SK-N-DZ (cell line): ENCODE measurements at places on chromosomes 5 and 9.

- no peak for DNase-seq
These were observed 386.0 kb downstream of the SPOCK1 start for GRCh38 chr5:137113161-137113560.

- no peak for DNase-seq
These were observed 65.8 kb upstream of the PDE4D start for GRCh38 chr5:59959330-59959729.

GRCh38 chr9:110101531-110102161, 106.3 kb downstream of the C9orf152 start:
- DNase-seq: no peak

- DNase-seq: no peak
These were observed 86.8 kb downstream of the MELK start for GRCh38 chr9:36659500-36659899.

DNA sequence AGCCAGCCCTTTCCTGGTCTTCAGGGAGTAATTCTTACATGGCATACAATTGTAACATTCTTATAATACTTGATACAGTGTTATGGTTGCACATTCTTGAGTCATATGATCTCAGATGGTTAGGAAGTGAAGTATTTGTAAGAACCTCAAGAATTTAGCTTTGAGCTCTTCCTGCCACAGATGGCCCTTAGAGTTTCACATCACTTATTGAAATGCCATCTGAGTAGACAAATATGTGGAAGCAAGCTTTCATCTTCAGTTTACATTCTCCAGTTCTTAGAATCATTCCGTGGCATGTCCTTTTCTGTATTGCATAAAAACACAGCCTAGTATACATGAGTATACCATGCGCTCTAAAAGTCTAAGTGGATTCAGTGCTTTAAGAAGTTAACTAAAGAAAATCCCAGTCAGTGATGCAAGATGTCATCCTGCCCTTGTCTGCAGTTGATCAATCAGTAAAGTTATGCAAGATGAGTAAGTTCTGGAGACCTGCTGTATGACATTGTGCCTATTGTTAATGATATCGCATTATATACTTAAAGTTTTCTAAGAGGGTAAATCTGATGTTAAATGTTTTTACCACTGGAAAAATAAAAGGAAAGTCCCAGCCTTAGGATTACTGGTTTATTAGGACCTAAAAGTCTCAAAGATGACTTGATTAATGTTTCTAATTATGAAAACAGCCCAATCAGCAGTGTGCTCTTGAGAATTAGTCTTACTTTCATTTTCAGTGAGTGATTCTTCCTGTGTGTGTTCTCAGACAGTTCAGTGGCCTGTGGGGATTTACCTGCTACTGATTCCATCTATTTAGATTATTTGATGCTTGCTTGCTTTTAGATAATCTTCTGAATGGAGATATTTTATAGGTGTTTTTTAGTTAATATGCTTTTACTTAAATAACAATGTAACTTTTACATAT, 29.4 kb downstream of the RHOBTB3 start:
- DNase-seq: no peak

- peak; percentile 56 for DNase-seq
These were observed 216.1 kb downstream of the PAPPA start for GRCh38 chr9:116369706-116370105.

DNA sequence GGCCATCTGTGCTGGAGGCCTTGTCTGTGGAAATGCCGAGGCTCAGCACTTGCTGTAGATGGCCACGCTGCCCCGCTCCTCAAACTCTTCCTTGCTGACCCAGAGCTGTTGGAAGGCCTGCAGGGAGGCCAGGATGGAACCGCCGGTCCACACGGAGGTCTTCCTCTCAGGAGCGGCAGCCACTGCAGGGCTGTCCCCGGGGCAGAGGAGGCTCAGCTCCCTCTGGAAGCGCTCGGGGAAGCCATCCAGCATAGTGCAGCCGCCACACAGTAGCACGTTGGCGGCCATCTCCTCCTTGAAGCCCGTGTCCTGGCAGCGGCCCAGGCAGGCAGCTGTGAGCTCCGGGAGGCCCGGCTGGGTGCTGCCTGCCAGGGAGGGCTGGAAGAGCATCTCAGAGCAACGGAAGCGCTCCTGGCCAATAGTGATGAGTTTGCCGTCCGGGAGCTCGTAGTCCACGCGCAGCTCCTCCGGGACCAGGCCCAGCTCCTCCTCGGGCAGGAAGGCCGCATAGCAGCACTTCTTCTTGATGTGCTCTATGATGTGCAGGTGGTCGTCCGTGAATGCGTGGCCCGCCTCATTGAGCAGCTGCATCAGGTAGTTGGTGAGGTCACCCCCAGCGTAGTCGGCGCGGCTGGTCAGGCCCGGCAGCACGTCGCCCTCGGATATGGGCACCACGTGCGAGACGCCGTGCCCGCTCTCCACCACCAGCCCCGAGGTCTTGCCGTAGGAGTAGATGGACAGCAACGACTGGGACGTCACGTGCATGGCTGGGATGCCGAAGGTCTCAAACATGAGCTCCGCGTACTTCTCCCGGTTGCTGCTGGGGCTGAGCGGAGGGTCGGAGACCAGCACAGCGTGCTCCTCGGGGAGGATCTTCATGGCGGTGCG, 901 bp downstream of the ACTL7B start:
- no peak for DNase-seq

DNA sequence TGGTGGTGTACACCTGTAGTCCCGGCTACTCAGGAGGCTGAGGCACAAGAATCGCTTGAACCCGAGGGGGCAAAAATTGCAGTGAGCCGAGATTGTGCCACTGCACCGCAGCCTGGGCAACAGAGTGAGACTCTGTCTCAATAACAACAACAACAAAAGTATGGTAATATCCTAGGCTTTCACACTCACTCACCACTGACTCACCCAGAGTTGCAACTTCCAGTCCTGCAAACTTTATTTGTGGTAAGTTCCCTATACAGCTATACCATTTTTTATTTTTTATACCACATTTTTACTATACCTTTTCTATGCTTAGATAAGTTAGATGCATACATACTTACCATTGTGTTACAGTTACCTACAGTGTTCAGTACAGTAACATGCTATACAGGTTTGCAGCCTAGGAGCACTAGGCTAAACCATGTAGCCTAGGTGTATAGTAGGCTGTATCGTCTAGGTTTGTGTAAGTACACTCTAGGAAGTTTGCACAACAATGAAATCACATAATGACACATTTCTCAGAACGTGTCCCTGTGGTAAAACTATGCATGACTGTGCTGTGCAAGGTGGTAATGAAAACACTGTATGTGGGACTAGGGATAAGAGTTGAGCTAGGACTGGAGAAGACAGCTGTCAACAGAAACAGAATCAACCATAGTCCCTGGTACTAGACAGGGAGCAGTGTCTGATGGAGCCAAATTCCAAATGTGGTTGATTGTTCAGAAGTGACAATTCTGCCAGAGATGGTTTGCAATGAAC, 109.5 kb upstream of the RAD23B start:
- no peak for DNase-seq

GRCh38 chr5:136066661-136067271, 38.0 kb downstream of the TGFBI start:
- no peak for DNase-seq

DNA sequence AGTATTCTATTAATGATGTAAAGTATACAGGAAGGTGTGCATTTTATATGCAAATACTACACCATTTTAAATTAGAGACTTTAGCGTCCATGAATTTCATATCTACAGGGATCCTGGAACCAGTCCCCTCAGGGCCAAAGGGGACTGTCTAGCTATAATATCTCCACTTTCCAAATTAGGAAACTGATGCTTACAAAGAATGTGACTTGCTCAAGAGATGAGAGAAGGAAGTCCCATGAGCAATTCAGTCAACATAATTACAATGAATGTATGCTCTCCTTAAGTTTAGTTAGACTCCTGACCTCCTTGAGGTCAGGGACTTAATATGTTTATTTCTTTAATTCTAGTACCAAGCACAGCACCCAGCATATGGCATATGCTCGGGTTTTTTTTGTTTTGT, 23.7 kb downstream of the NIPBL start:
- DNase-seq: no peak

- DNase-seq: no peak
These were observed 20.1 kb downstream of the PCSK1 start for GRCh38 chr5:96412868-96413449.

DNA sequence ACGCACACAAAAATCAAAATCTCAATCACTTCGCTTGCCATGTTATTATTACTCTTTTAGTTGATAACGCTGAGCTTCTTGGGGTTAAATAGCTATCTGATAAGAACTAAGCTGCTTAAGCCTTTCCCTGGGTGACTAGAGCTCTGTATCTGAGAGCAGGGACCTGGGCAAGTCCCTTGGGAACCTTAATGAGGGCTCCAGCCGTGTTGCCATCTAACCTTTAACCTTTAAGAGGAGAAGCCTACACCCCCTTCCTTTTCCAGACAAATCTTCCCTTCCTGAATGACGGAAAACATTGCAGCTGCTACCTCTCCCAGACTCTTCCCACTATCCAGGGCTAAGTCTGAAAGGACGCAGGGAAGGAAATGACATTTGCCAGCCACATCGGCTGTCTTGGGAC, 216.5 kb upstream of the RAI14 start:
- DNase-seq: peak; percentile 85

DNA sequence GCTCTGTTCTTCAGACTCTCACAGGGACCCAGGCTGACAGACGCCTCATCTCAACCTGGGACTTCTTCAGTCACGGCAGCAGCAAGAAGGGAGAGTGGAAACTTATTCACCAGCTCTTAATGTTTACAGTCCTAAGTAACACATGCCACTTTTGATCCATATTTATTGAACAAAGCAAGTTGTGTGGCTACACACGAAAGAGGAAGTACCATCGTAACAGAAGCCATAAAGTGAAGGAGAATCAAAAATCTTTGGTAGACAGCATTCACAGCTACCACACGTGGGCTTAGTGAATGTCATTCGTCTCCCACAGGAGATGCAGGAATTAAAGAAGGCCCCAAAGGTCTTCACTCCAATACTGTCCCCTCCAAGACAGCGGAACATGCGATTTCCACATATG, 582.6 kb downstream of the CETN3 start:
- no peak for DNase-seq

DNA sequence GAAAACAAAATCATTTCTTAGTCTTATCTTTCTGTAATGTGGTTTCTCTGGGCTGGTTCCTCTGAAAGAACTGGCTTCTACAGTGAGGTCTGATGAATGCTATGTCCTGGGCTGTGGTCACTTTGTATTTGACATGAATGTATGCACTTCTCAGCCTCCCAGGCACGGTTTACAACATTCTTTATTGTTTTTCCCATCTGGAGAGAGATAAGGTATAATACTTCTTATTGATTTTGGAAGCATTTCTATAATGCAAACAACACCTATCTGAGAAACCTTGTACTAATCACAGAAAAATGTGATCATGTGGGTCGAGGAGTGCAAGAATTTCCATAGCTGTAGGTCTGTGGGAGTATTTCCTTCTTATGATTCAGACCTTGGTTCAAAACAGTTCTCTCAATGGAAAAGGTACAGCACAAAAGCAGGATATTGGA, 46.9 kb downstream of the ACTBL2 start:
- DNase-seq: no peak

DNA sequence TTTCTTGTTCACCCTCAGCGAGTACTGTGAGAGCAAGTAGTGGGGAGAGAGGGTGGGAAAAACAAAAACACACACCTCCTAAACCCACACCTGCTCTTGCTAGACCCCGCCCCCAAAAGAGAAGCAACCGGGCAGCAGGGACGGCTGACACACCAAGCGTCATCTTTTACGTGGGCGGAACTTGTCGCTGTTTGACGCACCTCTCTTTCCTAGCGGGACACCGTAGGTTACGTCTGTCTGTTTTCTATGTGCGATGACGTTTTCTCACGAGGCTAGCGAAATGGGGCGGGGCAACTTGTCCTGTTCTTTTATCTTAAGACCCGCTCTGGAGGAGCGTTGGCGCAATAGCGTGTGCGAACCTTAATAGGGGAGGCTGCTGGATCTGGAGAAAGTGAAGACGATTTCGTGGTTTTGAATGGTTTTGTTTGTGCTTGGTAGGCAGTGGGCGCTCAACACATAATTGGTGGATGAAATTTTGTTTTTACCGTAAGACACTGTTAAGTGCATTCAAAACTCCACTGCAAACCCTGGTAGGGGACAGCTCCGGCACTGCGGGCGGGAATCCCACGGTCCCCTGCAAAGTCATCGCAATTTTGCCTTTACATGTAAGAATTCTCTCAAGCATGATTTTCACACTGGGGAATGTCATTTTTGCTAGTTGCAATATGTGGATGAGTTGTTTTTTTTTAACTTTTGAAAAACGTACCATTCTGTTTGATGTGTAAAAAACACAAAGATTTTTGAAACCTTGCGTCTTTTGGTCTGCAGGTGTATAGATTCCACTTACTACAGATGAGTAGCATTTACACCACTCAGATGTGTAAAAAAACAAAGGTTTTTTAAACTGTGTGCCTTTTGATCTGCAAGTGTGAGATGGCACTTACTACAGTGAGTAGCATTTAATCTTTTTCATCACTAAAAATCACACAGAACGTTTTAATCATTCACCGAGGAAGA, 631 bp upstream of the C9orf72 start:
- peak; percentile 93 for DNase-seq
